PC-3 (cell line): ENCODE measurements at places on chromosomes 12 and 14. TPM values are rescaled to one million over a fixed set of nuclear protein-coding genes. Genes with fewer than 3 reads are reported as not detected.

Gene SERPINA6
- total RNA-seq = not detected in 2 replicates

Gene MIPOL1
- total RNA-seq = 14.2 and 22.5 TPM in 2 replicates

Gene WNT1
- not detected in 2 replicates for total RNA-seq

Gene C14orf39
- 0.17 and 0.47 TPM in 2 replicates for total RNA-seq

- DNase-seq = no peak
Measured at GRCh38 chr12:66323017-66323416, 20.7 kb downstream of the HELB start.

DNA sequence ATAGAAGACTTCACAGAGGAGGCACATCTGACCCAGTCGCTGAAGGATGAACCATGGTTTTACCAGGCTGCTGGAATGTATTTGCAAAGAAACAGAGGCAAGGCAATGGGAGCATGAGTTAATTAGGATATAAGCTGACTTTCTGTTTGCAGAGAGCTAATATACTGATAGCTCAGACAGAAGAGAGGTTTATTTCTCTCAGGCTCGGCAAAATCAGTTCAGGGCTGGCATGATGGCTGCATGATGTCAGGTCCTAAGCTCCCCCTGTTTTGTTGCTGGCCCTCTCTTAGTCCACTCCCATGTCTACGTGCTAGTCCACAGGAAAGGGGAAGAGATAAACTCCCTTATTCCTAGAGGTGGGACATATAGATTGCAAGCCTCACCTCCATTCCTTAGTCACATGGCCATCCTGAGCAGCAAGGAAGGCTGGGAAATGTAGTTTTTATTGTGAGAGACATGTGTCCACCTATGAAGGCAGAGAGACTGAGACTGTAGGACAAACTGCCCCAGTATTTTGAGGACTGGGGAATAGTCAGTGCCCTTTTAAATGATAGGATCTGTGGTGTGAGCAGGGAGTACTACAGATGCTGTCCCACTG lies 224.5 kb downstream of the VRK1 start:
- peak; percentile 50 for DNase-seq
